A172 (cell line): ENCODE measurements at places on chromosomes 13 and 19. TPM values are rescaled to one million over a fixed set of nuclear protein-coding genes. Genes with fewer than 3 reads are reported as not detected.

- no peak for DNase-seq
Measured at GRCh38 chr19:53670345-53670744, 38.5 kb downstream of the DPRX start.

The MBD3L3 gene
- not detected in 2 replicates for total RNA-seq

DNA sequence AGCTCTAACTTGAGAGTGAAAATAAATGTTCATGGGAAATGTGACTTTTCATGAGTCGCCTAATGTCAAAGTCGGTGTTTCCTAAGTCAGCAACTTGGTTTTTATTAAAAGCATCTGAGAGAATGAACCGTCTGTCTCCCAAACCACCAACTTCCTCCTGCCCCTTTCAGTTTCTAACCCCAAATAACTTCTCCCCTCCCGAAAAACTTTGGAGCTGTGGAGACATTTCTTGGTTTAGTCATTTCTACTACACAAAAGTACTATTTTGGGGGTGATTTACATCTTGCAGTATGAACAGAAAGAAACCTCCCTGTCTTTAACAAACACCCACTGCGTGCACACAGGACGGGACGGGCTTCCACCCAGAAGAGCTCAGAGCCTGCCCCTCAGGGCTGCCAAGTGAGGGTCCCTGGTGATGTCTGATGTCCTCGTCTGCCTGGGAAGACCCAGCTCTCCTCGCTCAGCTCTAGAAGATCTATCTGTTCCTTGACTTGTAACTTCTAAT lies 65.0 kb downstream of the RASA3 start:
- peak; percentile 58 for DNase-seq

DNA sequence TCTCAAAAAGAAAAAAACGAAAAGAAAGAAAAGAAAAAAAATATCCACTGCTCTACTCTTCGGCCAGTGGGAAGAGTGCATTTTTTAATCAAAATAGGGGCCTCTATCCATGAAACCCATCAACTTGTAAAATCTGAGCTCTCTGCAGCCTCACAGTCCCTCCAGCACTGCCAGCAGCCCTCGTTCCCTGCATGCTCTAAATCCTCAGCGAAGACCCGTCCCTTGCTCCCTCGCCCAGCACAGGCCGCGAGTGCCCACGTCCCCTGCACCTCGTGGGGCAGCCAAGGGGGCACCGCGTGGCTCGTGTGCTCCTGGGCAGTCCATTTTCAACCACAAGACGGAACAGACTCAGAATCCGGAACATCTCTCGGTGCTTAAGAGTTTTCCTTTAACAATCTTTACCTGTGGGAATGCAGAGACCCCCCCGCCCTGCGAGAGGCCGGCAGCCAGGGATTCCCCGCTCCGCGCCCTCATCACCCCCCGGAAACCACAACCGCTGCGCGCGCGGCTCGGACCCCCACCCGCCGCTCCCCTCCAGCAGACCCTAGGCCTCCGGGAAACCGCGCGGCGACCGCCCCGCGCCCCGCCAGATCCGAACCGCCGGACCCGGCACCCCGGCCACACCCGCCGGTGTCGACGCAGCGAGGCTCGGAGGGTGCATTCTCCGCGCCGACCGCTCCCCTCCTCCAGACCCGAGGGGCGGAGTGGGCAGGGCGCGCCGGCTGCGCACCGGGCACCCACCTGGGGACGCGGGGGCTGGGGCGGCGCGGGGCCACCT lies 638 bp downstream of the ANKRD27 start:
- DNase-seq = no peak

The SELENOW gene
- total RNA-seq = 152 and 179 TPM in 2 replicates

DNA sequence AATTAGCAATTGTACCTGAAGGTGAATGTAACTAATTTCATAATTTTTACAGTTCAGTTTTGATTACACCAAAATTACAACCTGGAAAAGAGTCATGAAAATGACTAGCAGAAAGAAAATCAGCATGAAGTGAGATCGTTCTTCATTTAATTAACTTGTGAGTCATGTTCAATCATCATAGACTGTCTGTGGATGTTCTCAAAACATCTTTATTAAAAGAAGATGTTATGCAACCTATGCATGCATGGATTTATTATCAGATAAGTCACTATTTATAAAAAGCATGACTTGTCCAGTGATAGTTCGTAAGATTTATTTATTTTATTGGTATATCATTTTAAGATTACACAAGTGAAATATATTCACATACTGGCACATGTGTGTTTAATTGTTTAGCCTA lies 245.9 kb downstream of the ITGBL1 start:
- no peak for DNase-seq

The MTMR6 gene
- 31.6 and 31.7 TPM in 2 replicates for total RNA-seq

DNA sequence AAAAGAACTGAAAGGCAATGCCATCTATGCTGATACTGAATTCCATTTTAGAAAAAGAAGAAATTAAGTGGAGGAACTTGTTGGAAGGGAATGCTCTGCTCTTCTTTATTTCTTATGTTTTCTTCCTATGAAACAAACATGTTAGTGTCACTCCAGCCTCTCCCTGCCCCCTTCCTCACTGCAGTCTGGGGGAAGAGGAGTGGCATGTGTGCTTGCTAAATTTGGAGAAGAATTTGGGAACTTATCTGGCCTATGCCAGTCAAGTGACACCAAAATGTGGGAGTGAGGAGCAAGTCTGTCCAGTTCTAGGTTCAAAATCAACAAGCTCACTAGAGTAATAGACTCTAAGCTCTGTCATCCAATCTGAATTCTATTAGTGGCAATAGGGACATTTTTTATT lies 214.6 kb downstream of the RBM26 start:
- DNase-seq = no peak

DNA sequence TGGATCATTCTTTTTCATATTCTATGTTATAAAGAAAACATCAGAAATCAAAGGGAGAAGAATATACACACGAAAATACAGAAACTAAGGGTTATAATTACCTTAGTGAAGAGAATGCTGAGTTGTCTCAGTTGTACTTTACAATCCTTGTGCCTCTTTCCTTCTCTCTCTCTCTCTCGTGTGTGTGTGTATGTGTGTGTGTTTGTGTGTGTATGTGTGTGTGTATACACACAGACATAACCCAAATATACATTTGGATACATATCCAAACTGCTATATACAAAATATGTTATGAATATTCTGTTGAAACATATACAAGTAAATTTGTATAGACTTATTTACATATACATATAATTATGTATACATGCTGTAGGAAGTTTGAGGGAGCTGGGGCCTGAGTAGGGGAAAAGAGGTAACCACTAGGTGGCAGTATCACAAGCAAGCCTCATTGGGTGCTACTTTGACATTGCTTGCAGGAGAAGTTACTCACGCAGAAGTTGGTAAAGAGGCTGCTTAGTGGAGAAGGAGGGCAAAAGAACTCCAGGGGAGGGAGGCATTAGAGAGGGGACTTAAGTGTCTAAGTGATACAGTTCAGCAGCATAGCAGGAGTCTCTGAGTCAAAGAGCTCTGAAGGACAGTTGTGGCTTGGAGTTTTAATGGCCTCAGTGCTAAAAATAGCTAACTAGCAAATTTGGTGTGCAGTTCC lies 465.1 kb upstream of the PCDH20 start:
- peak; percentile 41 for DNase-seq

DNA sequence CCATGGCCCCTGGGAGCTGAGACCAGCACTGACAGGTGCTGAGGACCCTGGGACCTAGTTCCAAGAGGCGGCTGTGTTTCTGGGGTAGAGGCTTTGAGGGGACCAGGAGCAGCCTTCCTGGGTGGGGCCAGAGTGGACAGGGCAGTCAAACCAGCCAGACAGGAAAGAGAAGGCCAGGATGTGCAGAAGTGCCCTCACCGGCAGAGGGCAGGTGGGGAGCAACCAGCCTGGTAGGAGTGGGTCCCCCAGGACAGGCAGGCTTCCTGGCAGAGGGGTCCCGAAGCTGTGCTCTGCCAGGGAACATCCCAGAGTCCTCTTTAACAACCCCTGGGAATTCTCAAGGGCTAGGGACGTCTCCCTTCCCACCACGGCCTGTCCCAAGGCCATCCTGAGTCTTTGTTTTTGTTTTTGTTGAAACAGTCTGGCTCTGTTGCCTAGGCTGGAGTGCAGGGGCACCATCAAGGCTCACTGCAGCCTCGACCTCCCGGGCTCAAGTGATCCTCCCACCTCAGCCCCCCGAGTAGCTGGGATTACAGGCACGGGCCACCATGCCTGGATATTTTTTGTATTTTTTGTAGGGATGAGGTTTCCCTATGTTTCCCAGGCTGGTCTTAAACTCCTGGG lies 3.0 kb upstream of the HIPK4 start:
- no peak for DNase-seq

The RAB3A gene
- total RNA-seq = 0.26 and 2.6 TPM in 2 replicates

The PSG5 gene
- 3.2 and 7.1 TPM in 2 replicates for total RNA-seq
